WTC11 (cell line): ENCODE measurements at places on chromosomes 7 and 10. TPM values are rescaled to one million over a fixed set of nuclear protein-coding genes. Genes with fewer than 3 reads are reported as not detected.

The SND1 gene
- 237 to 261 TPM (median 240 TPM) in 3 replicates for total RNA-seq

The IFIT5 gene
- total RNA-seq = 1.7 to 2.0 TPM (median 1.8 TPM) in 3 replicates

The COPG2 gene
- 50.9 to 68.4 TPM (median 64.9 TPM) in 3 replicates for total RNA-seq

The TDRD1 gene
- 0.57 to 0.70 TPM (median 0.69 TPM) in 3 replicates for total RNA-seq

The ACTL6B gene
- total RNA-seq = 0.96 to 1.3 TPM (median 0.99 TPM) in 3 replicates

The SRRM3 gene
- total RNA-seq = 17.7 to 24.6 TPM (median 20.7 TPM) in 3 replicates

The XRCC2 gene
- 21.2 to 25.4 TPM (median 21.7 TPM) in 3 replicates for total RNA-seq

The TSPAN15 gene
- total RNA-seq = 8.3 to 10.4 TPM (median 10.1 TPM) in 3 replicates

DNA sequence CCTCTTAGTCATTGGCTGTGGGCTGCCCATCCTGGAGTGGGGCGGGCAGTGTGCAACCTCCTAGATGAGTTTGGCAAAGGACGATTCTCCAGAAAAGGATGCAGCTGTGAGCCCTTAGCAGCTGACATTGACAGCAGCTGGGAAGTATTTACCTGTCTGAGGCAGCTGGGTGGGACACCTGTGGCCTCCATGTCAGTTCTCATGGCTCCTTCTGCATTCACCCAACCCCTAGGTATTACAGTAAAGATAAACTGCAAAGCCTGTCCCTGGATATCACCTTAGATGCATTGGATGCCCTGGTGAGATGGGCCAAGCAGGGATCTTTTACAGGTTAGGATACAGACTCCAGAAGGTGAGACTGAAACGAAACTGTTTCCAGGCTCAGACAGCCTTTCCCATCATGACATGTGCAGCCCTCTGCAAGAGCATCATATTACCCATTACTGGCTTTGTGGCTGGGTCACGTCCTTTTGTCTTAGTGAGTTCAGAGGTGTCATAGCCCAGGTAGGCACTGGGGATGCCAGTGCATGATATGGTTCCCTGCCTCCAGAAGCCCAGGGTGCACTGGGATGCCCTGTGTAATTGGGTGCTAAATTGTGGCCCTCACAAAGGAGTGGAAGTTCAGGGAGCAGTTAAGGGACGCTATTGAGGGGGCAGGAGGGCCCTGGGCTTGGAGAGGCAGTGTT is 28.9 kb downstream of the MINDY4 start:
- no peak for DNase-seq
- no peak overlapping the region for H3K27ac ChIP-seq
- no peaks in the 10 kb centered on the region for H3K4me1 ChIP-seq
- no peaks in the 10 kb centered on the region for H3K36me3 ChIP-seq
- H3K27me3 ChIP-seq = no peaks in the 10 kb centered on the region

DNA sequence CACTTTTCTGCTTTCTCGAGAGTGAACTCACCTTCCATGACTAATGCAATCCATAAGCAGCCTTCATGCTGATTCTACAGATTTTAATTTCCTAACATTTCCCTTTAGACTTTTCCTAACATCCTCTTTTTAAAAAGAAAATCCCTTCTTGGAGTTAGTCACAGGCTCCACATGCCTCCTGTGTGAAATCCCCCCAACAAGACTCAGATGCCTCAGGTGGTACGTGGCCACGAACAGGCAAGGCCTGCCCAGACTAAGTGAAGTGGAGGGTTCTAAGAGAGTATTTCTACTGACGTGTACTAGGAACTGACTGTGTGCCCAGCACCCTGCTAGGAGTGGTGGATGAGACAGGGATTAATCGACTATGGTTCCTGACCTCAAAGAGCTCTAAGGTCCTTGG is 125.9 kb upstream of the HPS1 start:
- H3K27me3 ChIP-seq = no peaks in the 10 kb centered on the region
- no peak overlapping the region for H3K27ac ChIP-seq
- H3K4me1 ChIP-seq = peaks cover 11% of the 10 kb centered on the region
- H3K36me3 ChIP-seq = no peaks in the 10 kb centered on the region

DNA sequence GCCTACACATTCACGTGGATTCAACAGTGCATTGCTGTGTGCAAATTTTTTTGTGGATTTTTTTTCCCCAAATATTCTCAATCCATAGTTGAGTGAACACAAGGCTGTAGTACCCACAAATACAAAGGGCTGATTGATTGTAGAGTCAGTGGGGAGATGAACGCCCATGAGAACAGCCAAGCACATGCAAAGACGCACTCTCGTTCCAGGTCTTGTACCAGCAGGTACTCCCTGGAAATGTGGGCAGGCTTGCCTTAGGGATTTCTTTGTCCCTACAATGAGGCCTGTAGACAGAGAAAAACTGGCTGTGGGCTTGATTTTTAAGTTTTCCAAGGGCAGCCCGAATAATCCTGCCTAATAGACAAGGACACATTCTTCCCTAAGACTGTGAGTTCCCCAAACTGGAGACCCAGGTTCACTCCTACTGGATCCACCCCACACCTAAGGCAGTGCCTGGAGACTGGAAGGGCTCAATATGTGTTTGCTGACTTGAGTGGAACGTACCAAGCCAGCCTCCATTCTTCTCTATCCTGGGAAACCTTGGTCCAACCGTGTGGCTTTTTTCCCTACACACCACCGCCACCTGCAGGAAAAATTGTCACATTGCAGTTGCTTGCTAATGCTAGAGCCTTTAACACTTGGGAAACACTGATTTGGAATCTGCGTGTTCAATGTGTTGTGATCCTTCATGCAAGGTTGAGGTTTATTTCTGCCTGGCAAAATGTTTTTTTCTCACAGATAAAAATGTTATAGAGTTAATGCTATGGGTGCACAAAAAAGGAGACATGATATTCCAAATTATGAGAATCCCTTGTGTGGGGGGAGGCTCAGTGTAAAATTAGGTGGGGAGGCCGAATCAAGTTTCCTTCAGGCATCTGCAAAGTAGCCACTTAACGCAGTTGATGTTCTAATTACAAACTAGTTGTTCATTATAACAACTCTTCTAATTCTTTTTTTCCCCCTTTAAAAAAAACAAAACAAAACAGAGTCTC is 49.3 kb downstream of the PPP1R17 start:
- no peak overlapping the region for H3K4me3 ChIP-seq
- H3K27me3 ChIP-seq = peaks cover 35% of the 10 kb centered on the region
- no peak overlapping the region for H3K27ac ChIP-seq
- peak; percentile 79 for DNase-seq
- no peaks in the 10 kb centered on the region for H3K36me3 ChIP-seq
- peaks cover 3% of the 10 kb centered on the region; the same call in 1 of the 2 replicates for H3K4me1 ChIP-seq

DNA sequence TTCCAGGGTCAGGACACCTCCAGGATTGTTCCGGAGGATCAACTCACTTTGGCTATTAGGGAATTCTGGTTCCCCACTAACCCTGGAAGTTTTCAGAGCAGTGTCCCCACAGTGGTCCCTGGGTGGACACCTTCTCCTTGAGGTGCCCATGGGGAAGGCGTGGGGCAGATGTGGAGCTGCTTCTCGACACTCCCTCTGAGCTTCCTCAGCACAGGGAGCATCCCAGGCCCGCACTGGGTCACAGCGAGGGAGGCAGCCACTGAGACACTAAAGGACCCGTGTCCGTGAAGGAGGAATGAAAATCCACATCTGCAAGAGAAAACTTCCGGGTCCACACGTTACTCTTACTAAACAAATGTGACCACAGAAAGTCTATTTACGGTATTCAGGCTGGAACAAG is 48.2 kb upstream of the MNX1 start:
- H3K4me3 ChIP-seq = no peak overlapping the region
- H3K27ac ChIP-seq = no peak overlapping the region
- no peaks in the 10 kb centered on the region; the same call in 1 of the 2 replicates for H3K36me3 ChIP-seq

- H3K27me3 ChIP-seq = no peaks in the 10 kb centered on the region
- peaks cover 75% of the 10 kb centered on the region for H3K4me1 ChIP-seq
- peaks cover 6% of the 10 kb centered on the region for H3K36me3 ChIP-seq
- peak overlapping the region; percentile 88 for H3K27ac ChIP-seq
Observed at GRCh38 chr7:5634107-5634950, 147.1 kb downstream of the RNF216 start.

DNA sequence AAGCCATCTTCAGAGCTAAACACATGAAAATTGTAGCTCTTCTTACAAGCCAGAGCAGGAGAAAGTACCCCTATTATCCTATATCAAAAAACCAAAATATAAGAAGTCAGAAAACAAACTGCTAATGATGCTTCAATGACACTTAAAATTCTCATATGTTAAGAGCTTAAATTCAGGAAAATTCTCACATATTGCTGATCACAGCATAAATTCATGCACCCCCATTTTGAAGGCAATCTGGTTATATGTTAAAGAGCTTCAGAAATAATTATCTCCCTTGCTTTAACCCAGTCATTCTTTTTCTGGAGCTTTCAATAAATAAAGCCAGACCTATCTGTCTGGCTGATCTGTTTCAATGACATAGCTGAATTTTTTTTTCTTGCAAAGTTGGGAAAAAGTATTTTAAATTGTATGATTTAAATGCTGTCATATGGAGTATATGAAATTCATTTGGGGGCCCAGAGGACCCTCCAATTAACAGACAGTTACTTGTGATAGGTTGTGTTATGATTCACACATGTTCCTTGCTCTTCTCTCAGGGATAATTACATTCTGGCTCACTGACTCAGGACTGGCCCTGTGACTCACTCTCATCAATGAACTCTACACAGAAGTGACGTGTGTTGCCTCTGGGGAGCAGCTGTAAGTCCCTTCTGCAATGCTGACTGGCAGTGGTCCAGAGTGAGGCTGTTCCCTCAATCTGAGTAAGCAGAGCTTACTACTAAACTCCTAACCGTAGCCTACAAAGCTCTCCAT is 85.2 kb downstream of the HGF start:
- peaks cover 23% of the 10 kb centered on the region for H3K4me1 ChIP-seq
- no peak for DNase-seq

GRCh38 chr10:57593983-57594573 is 673.6 kb downstream of the IPMK start:
- no peak overlapping the region for H3K27ac ChIP-seq
- H3K27me3 ChIP-seq = no peaks in the 10 kb centered on the region

GRCh38 chr7:72275382-72276070 is 136.6 kb downstream of the CALN1 start:
- no peak overlapping the region for H3K4me3 ChIP-seq
- H3K27me3 ChIP-seq = no peaks in the 10 kb centered on the region
- H3K4me1 ChIP-seq = peaks cover 16% of the 10 kb centered on the region
- no peak for DNase-seq
- no peak overlapping the region for H3K27ac ChIP-seq
- peaks cover 39% of the 10 kb centered on the region for H3K36me3 ChIP-seq

DNA sequence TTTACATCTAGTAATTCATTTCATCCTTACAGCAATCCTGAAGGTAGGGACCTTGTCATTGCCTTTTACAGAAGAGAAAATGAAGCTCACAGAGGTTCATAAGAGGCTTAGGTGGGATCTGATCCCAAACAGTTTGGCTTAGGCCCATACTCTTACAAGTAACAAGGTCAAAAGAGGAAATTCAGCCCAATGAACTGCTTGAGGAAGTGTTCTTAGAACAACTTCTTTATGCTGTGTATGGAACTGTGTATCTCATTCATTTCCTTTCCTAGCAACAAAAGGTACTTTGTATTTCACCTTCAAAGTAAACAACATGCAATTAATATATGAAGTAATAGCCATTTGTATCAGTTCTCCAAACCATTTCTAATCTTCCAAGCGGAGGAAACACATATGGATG is 79.3 kb downstream of the AVL9 start:
- no peak for DNase-seq
- no peaks in the 10 kb centered on the region for H3K27me3 ChIP-seq
- no peak overlapping the region for H3K27ac ChIP-seq
- no peak overlapping the region for H3K4me3 ChIP-seq
- H3K4me1 ChIP-seq = no peaks in the 10 kb centered on the region

DNA sequence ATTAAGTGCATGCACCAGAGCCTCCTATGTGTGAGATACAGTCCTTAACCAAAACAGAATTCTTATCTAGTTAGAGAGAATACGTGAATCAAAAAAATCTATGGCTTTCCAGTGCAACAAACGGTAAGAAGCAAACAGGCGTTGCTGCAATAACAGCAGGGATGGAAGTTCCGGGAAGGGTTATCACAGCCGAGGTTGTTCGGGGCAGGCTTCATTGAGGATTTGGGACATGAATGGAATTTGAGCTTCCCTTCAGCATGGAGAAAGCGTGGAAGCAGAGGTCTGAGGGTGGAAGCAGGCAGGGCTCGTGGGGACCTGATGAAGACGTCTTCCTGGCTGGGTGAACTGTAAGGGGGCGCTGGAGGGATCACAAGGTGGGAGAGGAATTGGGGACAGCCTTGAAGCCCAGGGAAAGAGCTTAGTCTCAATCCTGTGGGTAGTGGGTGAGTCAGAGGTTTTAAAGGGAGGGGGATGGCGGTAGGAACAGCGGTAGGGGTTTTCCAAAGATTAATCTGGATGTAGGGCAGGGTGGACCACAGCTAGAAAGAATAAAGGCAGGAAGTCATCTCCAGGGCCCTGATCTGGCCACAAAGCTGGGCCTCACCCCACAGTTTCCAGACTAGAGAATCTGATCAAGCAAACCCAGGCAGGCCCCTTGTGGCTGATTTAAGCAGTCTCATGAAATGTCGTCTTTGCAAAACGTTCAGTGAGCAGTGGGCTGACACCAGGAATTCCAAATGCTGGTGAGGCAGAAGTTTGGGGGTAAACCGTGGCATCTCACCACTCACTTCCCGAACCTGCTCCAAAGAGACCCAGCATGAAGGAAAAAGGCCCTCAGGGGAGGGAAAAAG is 65.1 kb downstream of the CALML3 start:
- H3K4me1 ChIP-seq = peaks cover 50% of the 10 kb centered on the region
- H3K27ac ChIP-seq = no peak overlapping the region
- no peak for DNase-seq
- no peaks in the 10 kb centered on the region for H3K36me3 ChIP-seq
- H3K27me3 ChIP-seq = 0 out of 2 replicates have a peak, but pooled peaks cover 4% of the 10 kb centered on the region
- no peak overlapping the region for H3K4me3 ChIP-seq

- H3K27ac ChIP-seq = no peak overlapping the region; the same call in 1 of the 2 replicates
- H3K27me3 ChIP-seq = no peaks in the 10 kb centered on the region
- peak overlapping the region; percentile 90 for H3K4me3 ChIP-seq
- H3K4me1 ChIP-seq = peaks cover 55% of the 10 kb centered on the region
Observed at GRCh38 chr7:88217675-88218428, 2.0 kb downstream of the SRI start.

DNA sequence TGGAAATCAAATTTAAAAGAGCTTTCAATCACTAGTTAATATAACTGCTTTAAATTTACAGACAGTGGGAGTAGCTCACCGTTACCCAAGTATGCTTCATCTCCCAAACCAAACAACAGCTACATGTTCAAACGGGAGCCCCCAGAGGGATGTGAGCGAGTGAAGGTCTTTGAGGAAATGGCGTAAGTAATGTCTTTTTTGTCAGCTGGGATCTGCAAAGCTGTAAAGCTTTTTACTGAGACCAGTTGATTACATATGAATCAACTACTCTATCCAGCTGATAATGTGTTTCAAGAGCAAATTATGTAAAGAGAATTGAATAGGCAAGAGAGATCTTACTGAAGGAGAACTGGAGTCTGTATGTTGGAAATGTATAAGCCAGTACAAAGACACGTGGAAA is 116.2 kb downstream of the GLCCI1 start:
- H3K27me3 ChIP-seq = no peaks in the 10 kb centered on the region
- H3K4me3 ChIP-seq = no peak overlapping the region

GRCh38 chr10:71622616-71623015 is 97.0 kb downstream of the C10orf105 start:
- no peak for DNase-seq
- peak overlapping the region; percentile 67 for H3K27ac ChIP-seq
- peaks cover 64% of the 10 kb centered on the region for H3K4me1 ChIP-seq
- no peaks in the 10 kb centered on the region; the same call in 1 of the 2 replicates for H3K27me3 ChIP-seq
- peak overlapping the region; percentile 58 for H3K4me3 ChIP-seq
